Left ventricle myocardium inferior (tissue), 1 donor: ENCODE measurements at places on chromosomes 1 and 21. TPM values are rescaled to one million over a fixed set of nuclear protein-coding genes. Genes with fewer than 3 reads are reported as not detected.

The SLC45A1 gene
- 1.8 TPM for total RNA-seq

The HIVEP3 gene
- total RNA-seq: 5.7 TPM

The PEX19 gene
- 97.6 TPM for total RNA-seq

DNA sequence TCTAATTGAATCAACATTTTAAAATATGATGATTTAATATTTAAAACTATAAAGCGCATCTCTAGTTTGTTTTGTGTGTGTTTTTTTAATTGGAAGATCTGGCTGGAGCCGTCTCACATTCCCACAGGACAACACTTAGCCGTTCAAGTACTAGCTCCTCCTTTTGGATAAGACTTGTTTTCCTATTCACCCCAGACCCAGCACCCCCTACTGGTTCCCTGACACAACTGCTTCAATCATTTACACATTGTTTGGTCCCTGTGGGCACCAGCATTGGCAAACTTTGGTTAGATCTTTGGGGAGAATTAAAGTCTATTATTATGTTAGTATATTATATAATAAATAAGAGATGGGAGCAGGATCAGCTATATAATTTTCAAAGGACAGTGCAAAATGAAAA, 34.5 kb downstream of the TYW3 start:
- DNase-seq: no peak

DNA sequence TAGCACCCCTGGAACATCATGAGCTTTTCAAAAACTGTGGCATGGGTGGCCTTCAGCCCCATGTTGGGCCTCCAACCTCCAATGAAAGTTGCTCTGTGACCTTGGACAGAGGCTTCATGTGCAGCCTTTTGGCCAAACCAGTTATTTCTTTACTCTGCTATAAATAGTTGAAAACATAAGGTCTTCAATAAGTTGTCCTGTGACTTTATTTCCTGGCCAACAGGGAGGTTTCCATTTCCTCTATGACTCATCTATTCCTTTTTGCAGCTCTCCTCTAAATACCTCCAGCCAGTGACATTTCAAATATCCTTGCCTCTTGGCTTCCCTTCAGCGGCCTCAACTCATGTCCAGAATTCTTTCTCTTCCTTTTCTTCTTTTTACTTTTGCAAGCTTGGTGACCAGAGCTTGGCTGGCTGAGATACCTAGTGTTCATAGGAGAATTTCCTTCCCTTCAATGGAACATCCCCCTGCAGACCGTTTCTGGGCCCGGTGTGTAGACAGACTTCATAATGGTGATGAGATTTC, 22.7 kb upstream of the TRIM67 start:
- DNase-seq: no peak

GRCh38 chr1:170618421-170618820, 45.5 kb upstream of the PRRX1 start:
- no peak for DNase-seq

GRCh38 chr1:202643397-202644218, 66.6 kb downstream of the SYT2 start:
- DNase-seq: no peak
